ENCODE measurements at places on chromosomes 4 and X. TPM values are rescaled to one million over a fixed set of nuclear protein-coding genes. Genes with fewer than 3 reads are reported as not detected.

The MAGEB16 gene
- polyA plus RNA-seq = not detected

GRCh38 chr4:91031761-91032160 is 904.6 kb downstream of the CCSER1 start:
- DNase-seq = no peak

DNA sequence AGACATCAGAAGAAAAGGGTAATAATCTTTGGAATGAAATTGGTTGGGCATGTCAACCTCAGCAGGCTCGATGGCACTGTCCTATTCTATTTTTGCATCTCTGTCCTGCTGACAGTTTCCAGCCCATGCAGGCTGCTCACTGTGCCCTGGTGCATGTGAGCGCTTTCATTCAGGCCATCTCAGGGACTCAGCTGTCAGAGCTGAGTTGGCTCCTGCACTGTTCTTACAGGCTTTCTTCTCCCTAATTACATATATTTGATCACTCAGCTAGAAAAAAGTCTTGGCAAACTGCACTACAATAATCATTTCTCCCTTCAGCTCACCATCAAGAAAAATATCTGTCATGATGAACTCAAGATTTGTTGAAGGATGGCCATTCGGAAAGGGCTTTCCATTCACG is 84.7 kb downstream of the RASL11B start:
- DNase-seq = no peak

GRCh38 chrX:40514376-40514775 is 66.4 kb upstream of the ATP6AP2 start:
- DNase-seq = no peak

- DNase-seq = no peak
These were observed 273.9 kb downstream of the BCOR start for GRCh38 chrX:39823854-39824253.

GRCh38 chr4:7153711-7154110 is 38.6 kb upstream of the SORCS2 start:
- no peak for DNase-seq

DNA sequence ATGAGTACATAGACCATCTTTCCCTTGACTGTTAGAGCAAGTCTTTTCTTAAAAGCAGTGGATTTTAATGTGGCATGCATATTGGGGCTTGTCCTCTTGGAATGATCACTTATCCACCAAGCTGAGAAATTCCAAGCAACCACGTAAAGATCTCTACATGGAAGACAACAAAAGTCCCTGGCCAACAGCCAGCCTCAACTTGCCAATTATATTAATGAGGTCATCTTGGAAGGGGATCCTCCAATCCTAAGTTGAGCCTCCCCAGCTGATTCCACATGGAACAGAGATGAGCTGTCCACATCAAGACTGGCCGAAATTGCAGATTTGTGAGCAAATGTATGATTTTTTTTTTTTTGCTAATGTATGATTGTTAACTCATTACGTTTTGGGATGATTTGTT is 20.6 kb upstream of the FTHL17 start:
- DNase-seq = no peak

DNA sequence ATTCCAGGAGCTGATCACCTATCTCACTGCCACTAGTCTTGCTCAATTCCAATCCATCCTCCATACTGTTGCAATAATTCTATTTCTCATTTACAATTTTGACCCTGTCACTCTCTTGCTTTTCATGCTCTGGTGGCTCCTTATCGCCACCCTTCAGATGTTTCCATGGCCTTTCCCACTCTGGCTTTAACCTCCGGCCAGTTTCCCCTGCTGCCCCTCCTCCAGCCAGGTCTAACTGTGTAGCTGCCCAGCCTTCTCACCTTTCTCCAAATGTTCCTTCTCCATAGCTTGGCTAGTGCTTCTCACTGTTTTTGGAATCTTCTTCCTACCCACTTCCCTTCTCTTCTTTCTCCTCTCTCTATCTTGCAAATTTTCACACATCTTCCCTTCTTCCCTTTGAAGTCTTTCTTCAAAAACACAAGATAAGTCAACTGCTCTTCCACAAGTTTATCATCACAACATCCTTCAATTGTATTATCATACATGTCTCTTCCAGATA is 153.8 kb downstream of the COL25A1 start:
- DNase-seq = no peak

- DNase-seq = no peak
These were observed 13.9 kb upstream of the BMPR1B start for GRCh38 chr4:94743838-94744237.

DNA sequence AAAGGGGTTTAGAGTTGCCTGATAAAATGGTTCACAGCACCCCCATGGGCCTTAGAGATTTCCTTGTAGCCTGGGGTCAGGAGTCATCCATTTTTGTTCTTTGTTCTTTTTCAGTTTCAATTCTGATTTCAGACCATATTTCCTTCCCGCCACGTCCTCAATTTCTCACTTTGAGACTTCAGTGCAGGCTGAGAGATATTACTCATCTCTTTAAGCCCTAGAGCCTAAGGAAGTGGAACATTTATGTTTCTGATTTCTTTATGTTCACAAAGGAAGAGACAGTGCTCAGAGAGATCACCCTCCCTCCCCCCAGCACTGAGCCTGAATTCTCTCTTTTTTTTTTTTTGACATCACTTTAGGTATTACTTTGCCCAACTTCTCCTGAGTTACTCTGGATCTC is 56.3 kb downstream of the MSN start:
- DNase-seq = no peak

The FAM236C gene
- not detected for polyA plus RNA-seq

The TFE3 gene
- 33.5 TPM for polyA plus RNA-seq

Measured in large intestine (tissue), 12 donors.